Chondrocyte (in vitro differentiated cells): ENCODE measurements at places on chromosomes 12 and 14.

- DNase-seq: no peak
Measured at GRCh38 chr12:103930787-103931735, 851 bp downstream of the HSP90B1 start.

DNA sequence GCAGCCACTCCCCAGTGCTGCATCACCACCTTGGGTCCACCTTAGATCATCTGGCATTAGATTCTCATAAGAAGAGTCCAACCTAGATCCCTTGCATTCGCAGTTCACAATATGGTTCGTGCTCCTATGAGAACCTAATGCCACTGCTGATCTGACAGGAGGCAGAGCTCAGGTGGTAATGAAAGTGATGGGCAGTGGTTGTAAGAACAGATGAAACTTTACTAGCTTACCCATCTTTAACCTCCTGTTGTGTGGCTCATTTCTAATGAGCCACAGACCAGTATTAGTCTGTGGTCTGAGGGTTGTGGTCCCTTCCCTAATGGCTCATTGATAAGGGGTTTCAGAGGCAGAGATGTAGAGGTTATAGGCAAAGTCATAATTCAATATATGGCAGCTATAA lies 615.9 kb upstream of the MIS18BP1 start:
- DNase-seq: no peak

- DNase-seq: no peak
Measured at GRCh38 chr12:26697217-26697616, 135.8 kb downstream of the ITPR2 start.

DNA sequence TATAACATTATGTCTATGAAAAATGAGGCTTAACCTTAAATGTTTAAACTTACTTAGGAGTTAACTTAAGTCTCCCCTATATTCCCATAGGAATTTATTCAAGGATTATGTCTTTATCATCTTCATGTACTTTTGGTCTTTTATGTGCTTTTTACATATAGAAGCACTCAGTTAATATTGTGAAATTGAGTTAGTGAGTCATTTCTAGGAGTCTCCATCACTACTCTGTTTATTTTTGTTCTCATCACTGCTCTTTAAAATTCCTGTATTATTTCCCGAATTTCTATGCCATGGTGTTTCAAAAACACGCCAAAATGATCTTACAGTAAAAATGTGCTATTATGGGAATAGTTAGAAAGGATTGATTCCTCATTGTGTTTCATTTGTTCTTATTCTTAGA lies 31.6 kb downstream of the TBC1D15 start:
- DNase-seq: no peak

GRCh38 chr14:75449696-75450095 lies 21.9 kb downstream of the JDP2 start:
- DNase-seq: no peak

GRCh38 chr14:44634692-44635091 lies 127.6 kb upstream of the FSCB start:
- no peak for DNase-seq

DNA sequence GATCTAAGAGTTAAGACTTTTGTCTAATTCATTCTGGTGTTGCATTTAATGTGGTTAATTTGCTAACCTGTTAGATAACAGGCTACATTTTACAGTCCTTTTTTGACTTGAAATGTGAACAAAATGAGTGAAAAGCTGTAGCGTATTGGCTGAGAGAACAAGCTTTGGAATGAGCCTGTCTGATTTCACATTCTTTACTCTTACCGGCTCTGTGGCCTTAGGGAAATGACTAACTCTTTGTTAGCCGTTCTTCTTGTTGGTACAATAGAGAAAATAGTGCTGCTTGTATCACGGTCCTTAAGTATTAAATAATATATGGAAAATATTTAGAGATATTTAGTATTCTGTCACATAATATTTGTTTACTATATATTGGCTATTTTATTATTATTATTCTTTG lies 1.9 kb downstream of the MNAT1 start:
- DNase-seq: no peak

DNA sequence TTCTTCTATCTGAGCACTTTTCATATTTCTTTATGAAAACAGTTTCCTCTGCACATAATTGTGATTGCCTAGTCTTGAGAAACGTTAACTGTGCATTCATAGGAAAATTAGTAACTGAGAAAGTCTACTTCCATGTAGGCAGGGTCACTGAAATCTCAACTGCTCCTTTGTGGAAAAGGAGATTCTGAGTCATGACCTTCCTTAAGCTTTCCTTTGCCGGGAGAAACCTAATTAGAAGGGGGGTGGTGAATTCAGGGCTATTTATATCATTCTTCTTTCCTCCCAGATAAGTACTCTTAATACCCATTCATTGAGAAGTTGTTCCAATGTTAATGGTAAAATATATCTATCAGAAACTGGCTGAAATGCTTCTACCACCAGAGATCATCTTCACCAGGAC lies 751.0 kb upstream of the TMEM132C start:
- no peak for DNase-seq

- no peak for DNase-seq
Measured at GRCh38 chr14:88929656-88930436, 105.4 kb downstream of the TTC8 start.

DNA sequence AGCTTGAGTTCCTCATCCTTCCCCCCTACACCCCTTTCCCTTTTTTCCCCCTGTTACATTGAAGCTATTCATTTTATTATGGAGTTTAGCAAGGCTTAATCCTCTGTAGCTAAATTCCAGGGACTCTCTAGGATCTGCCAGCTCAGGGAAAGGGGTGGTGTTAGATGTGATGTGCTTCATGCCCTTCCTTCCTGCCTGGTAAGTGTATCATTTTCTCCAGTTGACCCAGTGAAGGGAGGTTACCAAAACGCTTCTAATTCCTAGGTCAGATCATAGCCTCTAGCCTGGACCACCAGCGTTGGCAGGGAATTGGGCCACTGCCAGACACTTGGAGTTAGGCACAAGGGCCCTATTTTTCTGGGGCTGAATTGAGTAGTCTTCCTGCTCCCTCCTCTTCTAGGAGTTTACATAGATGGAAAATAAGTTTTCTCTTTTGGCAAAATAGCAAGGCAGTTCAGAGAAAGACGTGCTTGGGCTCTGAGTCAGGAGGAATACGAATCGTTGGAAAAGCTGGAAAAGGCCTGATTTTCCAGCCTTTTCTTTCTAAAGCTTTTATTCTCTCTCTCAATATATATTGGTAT lies 88.3 kb downstream of the NPAS3 start:
- no peak for DNase-seq

DNA sequence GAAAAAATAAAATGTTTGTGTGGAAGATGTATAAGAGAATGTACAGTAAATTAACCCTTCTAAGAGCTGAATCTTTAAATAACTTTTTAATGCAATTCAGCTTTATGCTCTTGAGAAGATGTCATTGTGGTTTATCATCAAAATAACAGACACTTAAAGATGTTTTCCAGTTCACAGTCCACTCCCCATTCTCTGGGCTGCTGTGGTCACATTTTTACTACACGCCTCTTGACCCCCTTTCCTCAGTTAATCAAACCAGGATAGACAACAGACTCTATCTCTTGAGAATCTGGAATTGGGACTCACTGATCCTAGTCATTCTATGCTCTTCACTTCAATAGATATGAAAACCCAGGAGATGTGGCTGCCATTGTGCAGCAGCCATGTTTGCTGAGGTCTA lies 24.7 kb upstream of the OR6J1 start:
- DNase-seq: no peak

DNA sequence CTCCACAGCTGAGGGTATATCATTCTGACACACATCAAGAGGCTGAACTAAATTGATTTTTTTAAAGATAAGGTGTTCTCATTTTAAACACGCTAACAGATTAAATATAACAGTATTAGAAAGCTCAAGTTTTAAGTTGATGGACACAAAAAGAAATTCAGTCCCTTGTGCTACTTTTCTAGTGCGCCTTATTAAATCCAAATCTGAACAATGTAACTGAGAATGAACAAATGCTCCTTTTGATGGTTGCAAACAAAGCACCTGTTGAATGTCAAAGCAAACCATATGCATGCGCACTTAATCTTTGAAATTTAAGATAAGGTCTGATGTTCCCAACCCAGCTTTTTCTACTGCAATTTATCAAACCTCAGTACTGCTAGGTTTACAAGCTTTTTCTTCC lies 401.9 kb downstream of the PAWR start:
- no peak for DNase-seq

- DNase-seq: no peak
Measured at GRCh38 chr12:132186857-132187620, 42.8 kb downstream of the NOC4L start.

GRCh38 chr14:105059035-105059924 lies 6.0 kb downstream of the GPR132 start:
- no peak for DNase-seq

DNA sequence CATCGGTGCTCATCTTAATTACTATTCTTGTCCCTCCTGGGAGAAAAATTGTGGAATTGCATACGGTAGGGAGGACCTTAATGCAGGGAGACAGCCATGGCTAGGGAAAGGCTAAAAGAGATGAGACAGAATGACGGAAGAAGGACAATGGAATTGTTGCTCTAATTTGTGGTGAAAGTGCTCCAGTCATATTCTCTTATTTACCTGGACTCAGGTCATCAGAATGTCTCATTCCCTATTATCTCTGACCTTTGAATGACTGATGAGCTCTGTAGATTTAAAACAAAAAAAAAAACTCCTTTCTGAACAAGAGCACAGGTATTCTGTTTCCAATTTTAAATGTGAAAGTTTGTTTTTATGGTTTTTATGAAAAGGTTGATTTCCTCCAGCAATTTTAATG lies 8.6 kb upstream of the EPS8 start:
- DNase-seq: no peak

GRCh38 chr12:119338593-119339363 lies 4.2 kb downstream of the CCDC60 start:
- DNase-seq: no peak

GRCh38 chr12:6333566-6333965 lies 8.3 kb downstream of the TNFRSF1A start:
- DNase-seq: peak; percentile 68

- no peak for DNase-seq
Measured at GRCh38 chr12:47781479-47782371, 8.7 kb downstream of the SLC48A1 start.

DNA sequence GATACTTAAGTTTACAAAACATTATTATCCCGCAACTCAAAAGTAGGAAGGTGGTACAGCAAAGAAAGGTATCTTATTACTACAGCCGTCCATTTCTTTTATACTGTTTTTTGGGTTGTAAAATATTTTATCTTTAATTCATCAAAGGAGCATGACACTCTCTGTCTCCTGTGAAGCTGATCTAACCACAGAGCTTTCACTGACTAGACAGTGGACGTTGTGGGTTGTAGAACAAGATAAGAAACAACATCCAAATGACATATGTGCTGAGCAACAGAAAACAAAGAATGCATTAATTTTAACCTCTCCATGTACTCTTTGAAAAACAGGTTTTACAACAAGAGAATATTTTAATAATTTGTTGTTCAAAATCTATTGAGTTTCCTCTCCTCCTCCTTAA lies 195.9 kb upstream of the FBXO33 start:
- no peak for DNase-seq

- no peak for DNase-seq
Measured at GRCh38 chr14:91241863-91242262, 2.6 kb downstream of the GPR68 start.

- no peak for DNase-seq
Measured at GRCh38 chr12:56900583-56900982, 33.6 kb downstream of the SDR9C7 start.

DNA sequence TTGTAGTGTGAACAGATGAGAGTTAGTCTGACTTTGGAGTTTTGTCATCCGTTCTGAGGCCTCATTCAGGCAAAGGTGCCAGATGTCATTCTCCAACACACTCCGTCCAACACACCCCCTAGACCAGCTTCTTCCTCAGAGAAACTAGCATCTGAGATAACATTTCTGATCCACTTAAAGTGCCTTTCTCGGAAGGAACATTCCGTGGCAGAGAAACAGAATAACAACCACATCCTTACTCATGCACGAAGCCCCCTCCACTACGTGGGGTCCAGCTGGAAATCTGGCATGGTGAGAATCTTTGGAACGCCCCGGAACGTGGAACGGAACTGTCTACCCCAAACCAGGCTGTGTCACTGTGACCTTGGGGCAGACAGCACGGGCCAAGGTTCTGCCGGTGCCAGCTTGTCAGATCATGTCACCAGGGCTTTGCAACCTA lies 17.0 kb upstream of the BCL7A start:
- DNase-seq: no peak

- DNase-seq: no peak
Measured at GRCh38 chr14:96484399-96484798, 17.8 kb upstream of the PAPOLA start.

- no peak for DNase-seq
Measured at GRCh38 chr12:93015871-93016751, 87.0 kb upstream of the EEA1 start.

- no peak for DNase-seq
Measured at GRCh38 chr14:75690010-75690409, 29.0 kb downstream of the TTLL5 start.

DNA sequence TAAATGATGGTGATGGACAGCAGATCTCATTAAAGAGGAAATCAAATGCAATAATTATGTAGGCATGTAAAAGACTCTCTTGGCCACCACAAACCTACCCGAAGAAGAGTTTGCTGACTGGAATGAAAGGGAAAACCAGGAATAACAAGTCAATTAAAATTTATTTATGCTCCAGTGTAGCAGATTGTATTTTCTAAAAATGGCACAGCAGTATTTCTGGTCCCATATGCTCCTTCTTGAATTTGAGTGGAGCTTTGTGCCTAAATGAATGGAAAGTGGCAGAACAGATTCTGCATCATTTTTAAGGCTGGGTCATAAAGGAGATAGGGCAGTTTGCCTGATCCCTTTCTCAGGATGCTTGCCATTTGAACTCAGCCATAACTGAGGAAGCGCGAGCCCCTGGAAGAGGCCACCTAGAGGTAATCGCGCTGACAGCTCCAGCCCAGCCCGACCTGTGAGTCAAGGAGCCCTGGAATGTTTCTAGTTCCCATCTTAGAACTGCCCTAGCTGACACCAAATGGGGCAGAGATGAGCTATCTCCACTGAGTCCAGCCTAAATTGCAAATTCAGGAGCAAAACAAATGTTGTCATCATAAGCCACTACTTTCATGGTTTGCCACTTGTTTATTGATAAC lies 229.2 kb upstream of the TMTC1 start:
- DNase-seq: no peak

GRCh38 chr12:33586576-33586975 lies 147.0 kb upstream of the SYT10 start:
- DNase-seq: no peak

DNA sequence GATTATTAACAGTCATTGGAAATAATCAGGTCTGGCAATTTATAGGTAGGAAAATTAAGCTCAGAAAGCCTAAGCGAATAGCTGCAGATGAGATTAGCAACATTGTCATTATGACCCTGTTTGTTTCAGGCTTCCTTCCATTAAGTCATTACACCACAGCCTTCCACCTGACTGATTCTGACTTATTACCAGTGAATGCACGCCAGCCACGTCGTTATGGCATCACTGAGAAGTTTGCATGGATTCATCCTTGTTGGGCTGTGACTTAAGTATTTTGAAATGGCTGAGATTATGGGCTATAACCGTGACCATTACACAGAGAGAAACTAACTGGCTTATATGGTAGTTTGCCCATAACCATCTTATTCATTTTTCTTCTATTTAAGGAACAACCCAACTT lies 18.6 kb downstream of the RASSF8 start:
- no peak for DNase-seq
